ENCODE measurements at places on chromosomes 12 and 14.

GRCh38 chr12:94267921-94268471 lies 119.6 kb downstream of the PLXNC1 start:
- DNase-seq: no peak

DNA sequence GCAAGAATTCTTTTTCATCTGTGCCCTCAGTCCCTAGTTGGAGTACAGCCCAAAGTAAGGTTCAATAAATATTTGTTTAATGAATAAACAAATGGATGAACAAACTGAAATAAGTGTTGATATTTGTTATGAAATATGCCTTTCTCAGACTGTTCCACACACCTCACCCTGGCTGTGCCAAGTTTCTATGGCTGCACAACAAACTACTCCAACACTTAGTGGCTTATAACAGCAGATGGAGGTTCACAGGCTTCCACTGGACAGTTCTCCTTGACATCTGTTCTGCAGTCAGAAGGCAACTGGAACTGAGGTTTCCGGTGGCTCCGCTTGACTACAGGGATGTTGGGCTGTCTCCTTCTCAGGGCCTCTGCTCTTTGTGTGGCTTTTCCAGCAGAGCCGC lies 197.1 kb downstream of the RGS6 start:
- no peak for DNase-seq

GRCh38 chr14:95389471-95390011 lies 69.8 kb upstream of the CLMN start:
- no peak for DNase-seq

GRCh38 chr12:109432842-109433304 lies 44.2 kb downstream of the KCTD10 start:
- DNase-seq: peak; percentile 58

GRCh38 chr14:75155169-75155568 lies 21.2 kb downstream of the TMED10 start:
- no peak for DNase-seq

DNA sequence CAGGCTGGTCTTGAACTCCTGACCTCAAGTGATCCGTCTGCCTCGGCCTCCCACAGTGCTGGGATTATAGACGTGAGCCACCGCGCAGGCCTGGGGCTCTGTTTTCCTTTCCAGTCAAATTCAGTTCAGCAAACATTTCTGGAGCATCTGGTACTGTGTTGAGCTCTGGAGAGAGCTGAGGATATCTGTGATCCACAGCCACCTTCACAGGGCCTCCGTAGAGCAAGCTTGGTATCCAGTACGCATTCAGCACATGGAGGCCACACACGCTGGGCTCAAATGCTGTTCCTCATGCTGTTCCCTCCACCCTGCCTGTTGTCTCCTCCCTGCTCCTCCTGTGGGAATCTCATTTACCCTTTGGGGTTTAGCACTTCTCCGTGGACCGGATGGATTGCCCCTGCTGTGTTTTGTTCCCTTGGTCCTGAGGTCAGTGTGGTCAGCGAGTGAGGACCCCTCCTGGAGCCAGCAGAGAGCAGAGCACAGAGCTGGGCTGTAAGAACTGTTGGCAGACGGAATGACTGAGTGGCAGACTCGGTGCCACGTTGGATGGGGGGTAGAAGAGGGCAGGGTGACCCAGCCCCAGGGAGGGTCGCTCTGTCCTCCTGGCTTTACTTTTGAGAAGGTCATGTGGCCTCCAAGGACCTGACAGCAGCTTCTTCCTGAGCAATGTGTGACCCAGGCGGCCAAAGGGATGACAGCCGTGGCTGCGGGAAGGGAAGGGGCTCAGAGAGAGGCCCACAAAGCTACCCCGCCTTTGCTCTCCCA lies 891 bp downstream of the RPS6KL1 start:
- no peak for DNase-seq

GRCh38 chr12:5257763-5258495 lies 174.0 kb upstream of the NTF3 start:
- no peak for DNase-seq
